AG20443 (cell line): ENCODE measurements at places on chromosomes 6 and 20.

GRCh38 chr6:101980924-101981323 is 587.4 kb downstream of the GRIK2 start:
- DNase-seq = no peak

DNA sequence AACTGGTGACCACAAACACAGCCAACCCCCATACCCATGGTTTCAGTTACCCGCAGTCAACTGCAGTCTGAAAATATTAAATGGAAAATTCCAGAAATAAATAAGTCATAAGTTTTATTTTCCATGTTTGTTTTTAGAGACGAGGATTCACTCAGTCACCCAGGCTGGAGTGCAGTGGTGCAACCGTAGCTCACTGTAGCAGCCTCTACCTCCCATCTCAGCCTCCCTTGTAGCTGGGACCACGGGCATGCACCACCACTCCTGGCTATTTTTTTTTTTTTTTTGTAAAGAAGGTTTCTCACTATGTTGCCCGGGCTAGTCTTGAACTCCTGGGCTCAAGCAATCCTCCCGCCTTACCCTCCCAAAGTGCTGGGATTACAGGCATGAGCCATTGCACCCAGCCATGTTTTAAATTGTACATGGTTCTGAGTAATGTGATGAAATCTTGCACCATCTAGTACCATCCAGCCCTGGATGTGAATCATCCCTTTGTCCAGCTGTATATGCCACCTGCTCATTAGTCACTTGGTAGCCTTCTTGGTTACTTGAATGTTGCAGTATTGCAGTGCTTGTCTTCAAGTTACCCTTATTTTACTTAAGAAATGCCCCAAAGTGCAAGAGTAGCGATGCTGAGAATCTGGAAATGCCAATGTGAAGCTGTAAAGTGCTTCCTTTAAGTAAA is 14.5 kb downstream of the CSNK2A1 start:
- DNase-seq = peak; percentile 33

DNA sequence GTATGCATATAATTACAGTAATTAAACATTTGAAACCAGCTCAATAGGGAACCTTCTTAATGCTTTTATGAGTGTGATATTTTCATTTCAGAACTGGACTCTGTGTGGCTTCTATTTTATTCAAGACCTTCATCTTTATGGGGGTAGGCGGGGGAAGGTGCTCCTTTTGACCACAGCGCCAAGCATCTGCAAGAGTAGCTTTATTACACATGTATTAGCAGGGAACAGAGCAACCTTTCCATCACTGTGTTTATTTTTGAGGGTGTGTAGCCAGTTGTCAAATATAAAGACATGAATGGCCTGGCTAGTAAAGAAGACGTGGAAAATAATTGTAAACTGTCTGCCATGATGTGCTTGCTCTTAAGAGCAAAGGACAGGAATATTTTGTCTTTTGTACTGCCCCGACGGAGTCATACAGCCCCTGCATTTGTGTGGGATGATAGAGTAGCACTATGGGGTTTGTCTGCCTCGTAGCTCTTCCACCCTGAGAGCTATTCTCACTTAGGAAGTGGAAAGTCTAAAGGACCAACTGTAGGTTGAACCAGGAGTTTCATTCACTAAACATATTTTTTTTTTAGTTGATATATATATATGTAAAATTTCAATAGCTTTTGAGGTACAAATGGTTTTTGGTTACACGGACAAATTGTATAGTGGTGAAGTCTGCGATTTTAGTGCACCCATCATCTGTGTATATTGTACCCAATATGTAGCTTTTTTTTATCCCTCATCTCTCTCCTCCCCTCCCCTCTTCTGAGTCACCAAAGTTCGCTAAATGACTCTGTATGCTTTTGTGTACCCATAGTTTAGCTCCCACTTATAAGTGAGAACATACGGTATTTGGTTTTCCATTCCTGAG is 91.2 kb downstream of the CARMIL1 start:
- no peak for DNase-seq

- peak; percentile 44 for DNase-seq
Measured at GRCh38 chr6:135938576-135939207, 87.2 kb downstream of the PDE7B start.

GRCh38 chr6:72689107-72689954 is 67.5 kb downstream of the KCNQ5 start:
- peak; percentile 25 for DNase-seq

DNA sequence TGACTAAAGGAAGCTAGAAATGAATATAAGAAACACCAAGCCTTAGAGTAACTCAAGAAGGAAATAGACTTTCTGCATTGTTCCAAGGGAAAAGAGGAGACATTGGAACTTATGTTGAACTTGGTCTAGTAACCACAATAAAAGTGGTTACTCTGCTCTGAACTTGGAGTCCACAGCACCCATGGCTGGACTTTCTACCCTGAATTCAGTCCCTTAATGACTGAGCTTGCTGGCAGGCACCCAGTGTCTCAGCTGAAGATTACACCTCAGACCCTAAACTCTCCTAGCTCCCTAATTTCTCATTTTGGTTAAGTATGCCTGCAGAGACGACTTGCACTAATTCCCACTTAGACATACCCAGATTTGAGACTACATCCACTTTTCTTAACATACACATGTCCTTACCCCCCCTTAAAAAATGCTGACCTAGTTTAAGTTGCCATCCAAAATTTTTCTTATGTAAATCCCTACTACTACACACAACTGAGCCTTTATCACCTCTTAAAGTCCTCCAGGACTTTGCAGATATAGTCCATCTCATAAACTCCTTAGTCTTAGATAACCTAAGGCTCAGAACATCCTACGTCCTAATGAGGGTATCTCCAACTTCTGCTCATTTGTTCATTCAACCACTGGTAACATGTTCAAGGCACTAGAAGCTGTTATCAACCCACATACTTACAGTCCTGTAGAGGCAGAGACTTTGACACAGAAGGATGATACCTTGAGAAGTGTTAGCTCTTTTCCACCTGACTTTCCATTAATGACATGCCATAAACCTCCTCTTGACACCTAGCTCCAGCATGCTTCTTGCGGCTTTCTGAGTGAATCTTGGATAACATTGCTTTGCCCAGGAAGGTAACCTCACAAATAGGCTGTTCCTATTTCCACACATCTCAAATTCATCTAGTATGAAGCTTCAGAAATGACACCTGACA is 129.8 kb downstream of the ALDH8A1 start:
- no peak for DNase-seq

DNA sequence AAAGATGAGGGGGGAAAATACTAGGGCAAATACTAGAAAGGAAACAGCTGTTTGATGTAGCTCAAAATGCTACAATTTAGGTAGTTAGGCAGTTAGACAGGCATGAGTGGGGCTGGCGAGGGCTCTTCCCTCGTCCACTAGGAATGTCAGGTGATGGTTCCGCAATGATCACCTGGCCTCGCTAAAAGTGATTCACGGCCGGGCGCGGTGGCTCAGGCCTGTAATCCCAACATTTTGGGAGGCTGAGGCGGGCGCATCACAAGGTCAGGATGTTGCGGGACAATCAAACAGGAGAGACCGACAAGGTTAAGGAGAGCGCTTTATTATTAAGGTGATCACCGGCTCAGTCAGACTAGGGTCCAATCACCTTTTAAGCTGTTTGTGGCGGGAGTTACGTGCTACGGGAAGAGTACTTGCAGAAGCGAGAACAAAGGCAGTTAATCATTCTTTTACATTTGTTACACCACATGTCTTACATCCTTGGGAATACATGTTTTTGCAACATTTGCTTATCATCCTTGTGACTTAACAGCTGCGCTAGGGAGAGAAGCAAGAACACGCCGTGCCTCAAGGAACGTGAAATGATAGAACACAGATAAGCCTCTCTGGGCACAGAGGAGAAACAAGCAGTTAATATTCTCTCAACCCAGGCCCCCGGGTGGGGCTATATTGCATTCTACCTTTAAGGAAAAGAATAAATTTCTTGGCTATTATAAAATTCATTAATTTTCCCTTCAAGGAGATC is 1025.4 kb downstream of the EYS start:
- DNase-seq = no peak

GRCh38 chr6:741410-742339 is 48.7 kb upstream of the EXOC2 start:
- DNase-seq = no peak

DNA sequence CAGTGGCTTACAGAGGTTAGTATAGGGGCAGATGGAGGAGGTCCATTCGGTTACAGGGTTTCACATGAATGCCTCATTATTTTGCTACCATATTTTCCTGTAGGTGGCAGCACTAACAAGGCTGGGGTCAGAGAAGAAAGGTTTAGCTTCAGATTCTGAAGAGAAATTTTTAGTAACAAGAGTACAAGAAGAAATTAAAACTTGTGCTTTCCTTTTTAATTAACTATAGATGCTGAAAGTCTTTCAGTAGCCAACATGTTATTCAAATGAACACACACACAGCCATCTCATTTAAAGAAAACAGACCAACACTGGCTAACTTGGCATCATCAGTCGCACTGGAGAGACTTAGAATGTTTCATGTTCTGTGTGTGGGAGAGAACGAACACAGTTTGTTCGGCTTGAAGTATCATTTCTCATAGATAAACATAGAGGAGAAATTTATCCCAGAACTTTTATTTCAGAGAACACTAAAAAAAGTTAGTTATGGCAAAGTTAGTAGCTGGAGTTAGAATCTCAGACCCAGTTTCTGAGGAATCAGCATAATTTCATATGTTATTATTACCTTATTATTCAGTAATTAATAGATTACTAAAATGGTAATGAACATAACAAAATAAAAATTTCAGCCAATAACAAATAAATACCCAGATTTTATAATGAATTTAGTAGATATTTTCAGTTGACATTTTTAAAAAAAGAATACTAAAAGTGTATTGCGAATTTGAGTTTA is 314.0 kb upstream of the RSPO3 start:
- peak; percentile 61 for DNase-seq

DNA sequence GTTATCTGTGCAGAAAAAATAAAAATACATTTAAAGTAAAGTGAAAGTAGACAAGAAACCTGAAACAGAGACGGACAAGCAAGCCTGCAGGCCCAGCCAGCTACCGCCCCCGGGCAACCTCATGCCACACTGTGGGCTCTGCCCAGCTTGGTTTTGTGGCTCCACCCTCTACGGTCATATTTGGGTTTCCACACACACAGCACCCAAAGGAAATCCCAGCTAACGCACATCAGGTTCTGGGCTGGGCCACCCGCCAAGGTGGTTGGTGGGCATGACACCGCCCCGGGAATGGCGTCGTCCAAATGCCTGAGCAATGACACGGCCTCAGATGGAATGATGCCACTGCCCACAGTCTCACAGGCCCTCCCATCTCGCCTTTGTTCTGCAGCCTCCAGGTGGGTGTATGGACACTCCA is 22.9 kb downstream of the FAM110A start:
- DNase-seq = peak; percentile 82

DNA sequence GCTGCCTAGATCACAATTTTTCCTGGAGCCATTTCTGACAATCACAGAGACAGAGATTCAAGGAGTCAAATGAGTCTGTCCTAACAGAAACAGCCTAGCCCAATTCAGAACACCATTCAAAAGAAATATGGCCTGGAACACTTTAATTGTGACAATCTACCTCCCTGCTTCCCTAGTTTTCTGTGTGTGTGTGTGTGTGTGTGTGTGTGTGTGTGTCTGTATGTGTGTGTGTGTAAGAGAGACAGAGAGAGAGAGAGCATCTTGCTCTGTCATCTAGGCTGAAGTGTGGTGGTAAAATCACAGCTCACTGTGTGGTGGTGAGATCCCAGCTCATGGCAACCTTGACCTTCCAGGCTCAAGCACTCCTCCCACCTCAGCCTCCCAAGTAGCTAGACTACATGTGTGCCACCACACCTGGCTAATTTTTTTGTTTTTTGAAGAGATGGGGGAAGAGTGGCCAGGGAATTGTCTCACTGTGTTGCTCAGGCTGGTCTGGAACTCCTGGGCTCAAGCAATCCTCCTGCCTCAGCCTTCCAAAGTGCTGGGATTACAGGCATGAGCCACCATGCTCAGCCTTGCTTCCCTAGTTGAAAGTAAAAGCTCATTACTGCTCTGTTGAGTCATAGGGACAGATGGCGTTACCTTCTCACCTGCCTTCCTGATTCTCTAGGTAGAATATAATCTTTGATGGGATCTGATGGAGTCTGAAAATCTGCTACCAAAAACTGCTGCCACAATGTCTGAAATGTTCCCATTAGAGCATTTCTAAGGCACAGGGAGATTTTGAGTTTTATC is 89.6 kb upstream of the BEND6 start:
- no peak for DNase-seq

- peak; percentile 78 for DNase-seq
Measured at GRCh38 chr6:21033575-21034026, 499.3 kb downstream of the CDKAL1 start.

DNA sequence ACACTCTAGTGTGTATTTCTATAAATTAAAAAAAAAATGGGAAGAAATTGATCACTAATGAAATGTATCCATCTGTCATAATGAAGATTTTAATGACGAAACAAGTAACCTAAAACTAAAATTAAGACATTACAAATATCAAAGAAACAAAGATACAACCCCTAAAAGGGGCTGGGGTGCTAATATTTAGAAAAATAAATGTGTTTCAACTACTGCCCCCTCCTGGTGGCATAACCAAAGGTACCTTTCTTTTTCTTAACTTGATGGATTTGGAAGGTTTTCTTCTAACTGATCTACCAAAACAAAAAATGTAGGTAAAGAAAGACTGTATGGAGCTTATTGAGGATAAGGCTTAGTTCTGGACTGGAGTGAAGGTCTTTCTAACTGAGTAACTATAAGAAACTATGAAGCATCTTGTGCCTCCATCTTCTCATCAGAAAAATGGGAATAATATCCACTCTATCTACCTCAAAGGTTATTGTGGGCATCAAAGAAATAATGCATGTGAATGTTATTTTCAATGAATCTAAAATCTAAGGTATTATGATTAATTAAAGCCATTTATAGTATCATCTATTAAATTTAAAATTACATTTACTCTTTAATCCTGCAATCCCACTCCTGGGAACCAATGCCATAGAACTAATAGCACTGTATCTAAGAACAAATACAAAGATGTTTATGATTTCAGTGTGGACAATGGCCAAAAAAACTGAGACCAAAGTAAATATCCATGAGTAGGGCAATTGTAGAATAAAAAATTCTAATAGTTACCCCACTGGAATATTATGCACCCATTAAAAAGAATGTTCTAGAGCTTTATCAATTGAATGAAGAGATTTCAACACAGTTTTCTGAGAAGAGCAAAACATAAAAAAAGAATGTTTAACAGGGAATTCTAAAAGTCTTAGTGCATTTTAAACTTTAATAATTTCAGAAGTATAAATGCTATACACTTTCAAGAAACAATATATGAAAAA is 117.2 kb downstream of the BACH2 start:
- DNase-seq = no peak

GRCh38 chr6:40588480-40588879 is 1.3 kb upstream of the LRFN2 start:
- no peak for DNase-seq

- no peak for DNase-seq
Measured at GRCh38 chr6:23559587-23560343, 566.2 kb upstream of the NRSN1 start.
